ENCODE measurements at places on chromosomes 7 and 10.

DNA sequence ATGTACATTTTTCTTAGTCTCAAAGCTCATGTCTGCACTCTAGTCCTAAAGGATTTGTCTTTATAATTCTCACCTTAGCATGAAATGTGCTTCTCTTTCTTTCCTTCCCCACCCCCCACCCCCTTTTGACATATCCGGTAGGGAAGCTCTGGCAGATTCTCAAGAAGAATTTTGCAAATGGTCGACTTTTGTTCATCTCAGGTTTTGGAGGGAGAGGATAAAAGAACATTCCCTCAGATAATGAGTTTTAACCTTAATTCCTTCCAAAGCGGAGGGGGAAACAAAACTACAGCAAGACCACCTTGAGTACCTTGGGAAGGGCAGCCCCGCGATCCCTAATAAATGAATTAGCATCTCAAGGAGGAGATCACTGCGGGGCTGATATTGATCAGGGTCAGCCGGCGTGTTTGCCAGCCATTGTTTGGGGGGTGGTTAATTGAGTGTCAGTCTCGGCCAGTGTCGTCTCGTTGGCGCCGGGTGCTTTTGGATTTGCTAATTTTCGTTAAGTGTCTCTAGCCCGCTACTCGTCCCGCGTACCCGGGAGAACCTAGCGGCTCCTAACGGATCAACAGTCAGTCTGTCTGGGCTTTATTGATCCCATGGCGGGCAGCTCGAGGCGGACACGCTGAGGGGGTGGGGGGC, 874 bp upstream of the BAMBI start:
- peak; percentile 21 for DNase-seq

GRCh38 chr10:44864051-44864450, 47.1 kb upstream of the TMEM72 start:
- DNase-seq, result no peak

- DNase-seq, result no peak
Observed at GRCh38 chr10:117300671-117301070, 59.8 kb downstream of the SLC18A2 start.

- peak; percentile 32 for DNase-seq
Observed at GRCh38 chr7:30682212-30683083, at the start of gene CRHR2. Gene CRHR2, minus strand, starts transcription at chr7:30682456. Its CDS starts 176 bp downstream, at chr7:30682280.

DNA sequence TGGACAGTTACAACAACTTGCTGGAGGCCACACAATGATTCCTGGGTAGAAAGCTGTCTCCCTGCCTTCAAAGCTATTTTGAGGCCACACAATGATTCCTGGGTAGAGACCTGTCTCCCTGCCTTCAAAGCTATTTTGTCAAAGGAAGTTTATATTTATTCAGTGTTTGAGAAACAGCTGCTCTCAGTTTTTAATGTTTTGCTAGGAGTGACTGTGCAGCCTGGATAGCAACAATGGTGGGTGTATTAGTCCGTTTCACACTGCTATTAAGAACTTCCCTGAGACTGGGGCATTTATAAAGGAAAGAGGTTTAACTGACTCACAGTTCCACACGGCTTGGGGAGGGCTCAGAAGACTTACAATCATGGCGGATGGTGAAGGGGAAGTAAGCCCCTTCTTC, 3.9 kb upstream of the SGPL1 start:
- DNase-seq, result no peak
